HFFc6 (cell line): ENCODE measurements at places on chromosomes 11 and 22.
A peak's percentile ranks its signal among the peaks of the same experiment; 100 is the strongest.

DNA sequence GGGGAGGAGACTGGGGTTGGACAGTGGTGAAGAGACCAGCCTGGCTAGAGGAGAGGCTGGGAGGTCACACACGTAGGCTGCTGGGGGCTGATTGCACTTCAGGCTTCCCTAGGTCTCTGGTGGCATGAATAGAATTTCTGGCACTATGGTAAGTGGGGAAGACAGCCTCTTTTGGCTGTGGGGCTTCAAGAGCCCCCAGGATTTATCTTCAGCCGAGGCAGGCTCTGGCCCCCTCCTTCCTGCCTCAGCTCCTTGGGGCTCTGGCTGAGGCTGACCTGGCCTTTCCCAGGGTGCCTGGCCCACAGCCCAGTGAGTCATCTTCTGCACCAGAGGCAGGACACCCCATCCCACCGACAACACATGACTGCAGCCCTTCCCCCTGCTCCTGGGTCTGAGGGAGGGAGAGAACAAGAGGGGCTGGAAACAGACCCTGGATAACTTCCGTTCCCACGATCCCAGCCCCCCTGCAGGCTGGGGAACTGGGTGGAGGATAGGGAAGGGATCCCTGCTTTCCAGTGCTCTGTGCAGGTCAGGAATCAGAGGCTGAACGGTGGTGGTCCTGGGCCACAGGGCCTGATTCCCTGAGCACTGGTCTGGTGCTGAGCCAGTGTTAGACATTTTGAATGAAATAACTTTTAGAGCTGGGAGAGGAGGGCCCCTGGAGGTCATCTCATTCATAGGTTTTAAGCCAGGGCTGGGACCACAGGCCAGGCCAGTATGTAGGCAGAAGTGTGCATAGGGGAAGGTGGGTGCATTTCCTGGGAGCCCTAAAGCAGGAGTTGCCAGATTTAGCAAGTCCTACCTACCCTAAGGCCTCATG is 26.5 kb downstream of the ARHGEF17 start:
- peak; percentile 81 for DNase-seq

DNA sequence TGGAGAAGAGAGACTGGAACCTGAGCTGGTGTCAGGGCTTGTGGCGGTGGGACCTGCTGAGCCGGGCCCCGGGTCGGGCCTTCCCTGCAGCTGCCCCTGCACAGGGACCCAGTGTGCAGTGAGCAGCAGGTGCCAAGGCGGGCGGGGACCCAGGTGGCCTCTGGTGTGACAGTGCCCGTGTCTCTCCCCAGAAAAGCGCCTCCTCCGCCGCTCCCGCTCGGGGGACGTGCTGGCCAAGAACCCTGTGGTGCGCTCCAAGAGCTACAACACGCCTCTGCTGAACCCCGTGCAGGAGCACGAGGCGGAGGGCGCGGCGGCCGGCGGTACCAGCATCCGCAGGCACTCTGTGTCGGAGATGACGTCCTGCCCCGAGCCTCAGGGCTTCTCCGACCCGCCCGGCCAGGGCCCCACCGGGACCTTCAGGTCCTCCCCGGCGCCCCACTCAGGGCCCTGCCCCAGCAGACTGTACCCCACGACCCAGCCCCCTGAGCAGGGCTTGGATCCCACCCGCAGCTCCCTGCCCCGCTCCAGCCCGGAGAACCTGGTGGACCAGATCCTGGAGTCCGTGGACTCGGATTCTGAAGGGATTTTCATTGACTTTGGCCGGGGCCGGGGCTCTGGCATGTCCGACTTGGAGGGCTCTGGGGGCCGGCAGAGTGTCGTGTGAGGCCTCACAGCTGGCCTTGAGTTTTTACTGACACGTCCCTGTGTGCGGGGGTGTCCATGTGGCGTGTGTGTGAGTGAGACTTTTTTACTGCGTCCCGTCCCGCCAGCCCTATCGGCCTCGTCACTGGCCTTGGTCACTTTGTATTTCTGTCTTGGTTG is 15.6 kb upstream of the ARHGAP8 start:
- DNase-seq = no peak

GRCh38 chr11:128599729-128600128 is 12.4 kb upstream of the ETS1 start:
- DNase-seq = peak; percentile 79

DNA sequence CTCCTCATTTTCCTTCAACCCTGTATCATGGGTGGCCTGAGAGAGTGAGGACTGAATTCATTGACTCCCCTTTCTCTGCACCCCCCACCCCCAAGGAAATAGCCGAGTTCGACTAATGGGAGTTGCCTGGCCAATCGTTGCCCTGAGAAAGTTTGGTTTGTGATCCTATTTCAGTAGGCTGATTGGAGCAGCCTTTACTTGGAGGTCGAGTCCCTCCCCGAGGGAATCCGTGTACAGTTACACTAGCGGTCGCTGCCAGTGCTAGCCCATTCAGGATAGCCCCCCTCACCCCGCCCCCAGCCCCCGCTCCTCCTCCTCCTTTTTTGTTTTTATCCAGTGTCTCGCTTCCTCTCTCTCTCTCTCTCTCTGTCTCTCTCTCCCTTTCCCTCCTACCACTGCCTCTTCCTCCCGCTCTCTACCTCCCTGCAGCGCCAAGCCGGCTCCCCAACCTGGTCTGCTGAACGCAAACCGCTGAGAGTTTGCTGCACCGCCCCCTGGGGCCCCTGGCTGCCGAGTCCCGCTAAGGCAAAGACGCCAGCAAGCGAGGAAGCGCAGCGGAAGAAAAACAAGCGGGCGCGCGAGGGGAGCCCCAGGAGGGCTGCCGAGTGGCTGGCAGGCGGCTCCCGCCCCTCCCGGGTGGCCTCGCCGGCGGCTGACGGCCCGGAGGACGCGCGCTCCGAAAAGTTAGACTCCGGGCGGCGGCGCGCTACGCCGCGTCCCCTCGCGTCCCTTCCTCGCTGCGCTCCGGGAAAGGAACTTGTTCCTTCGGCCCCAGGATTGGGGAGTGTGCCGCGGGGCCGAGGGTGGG is at the start of gene GRAMD1B:
GRAMD1B (plus strand) TSS at position 357 of the 808 bp plus-strand sequence. CDS start 524 bp downstream, outside the sequence.
- peak; percentile 93 for DNase-seq

- DNase-seq = no peak
Measured at GRCh38 chr11:118202599-118203422, 22.0 kb downstream of the JAML start.

GRCh38 chr11:120842195-120842594 is 181.7 kb upstream of the TBCEL start:
- DNase-seq = no peak

DNA sequence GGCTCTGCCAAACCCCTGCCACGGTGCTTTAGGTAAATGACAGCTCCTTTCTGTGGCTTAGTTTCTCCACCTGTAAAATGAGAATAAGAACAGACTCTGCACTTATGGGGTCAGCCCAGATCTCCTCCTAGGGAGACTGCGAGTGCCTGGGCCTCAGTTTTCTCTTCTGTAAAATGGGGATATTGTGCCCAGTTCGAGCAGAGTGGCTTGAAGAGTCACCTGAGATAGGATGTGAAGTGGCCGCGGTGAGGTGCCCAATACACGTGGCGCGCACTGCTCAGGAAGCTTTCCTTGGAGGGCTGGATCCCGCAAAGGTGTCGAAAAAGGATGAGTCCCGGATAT is 473 bp upstream of the EMID1 start:
- no peak for DNase-seq

- DNase-seq = no peak
Measured at GRCh38 chr11:128470081-128470480, 117.3 kb downstream of the ETS1 start.

GRCh38 chr11:14500181-14500651 is 605 bp upstream of the COPB1 start:
- peak; percentile 52 for DNase-seq

DNA sequence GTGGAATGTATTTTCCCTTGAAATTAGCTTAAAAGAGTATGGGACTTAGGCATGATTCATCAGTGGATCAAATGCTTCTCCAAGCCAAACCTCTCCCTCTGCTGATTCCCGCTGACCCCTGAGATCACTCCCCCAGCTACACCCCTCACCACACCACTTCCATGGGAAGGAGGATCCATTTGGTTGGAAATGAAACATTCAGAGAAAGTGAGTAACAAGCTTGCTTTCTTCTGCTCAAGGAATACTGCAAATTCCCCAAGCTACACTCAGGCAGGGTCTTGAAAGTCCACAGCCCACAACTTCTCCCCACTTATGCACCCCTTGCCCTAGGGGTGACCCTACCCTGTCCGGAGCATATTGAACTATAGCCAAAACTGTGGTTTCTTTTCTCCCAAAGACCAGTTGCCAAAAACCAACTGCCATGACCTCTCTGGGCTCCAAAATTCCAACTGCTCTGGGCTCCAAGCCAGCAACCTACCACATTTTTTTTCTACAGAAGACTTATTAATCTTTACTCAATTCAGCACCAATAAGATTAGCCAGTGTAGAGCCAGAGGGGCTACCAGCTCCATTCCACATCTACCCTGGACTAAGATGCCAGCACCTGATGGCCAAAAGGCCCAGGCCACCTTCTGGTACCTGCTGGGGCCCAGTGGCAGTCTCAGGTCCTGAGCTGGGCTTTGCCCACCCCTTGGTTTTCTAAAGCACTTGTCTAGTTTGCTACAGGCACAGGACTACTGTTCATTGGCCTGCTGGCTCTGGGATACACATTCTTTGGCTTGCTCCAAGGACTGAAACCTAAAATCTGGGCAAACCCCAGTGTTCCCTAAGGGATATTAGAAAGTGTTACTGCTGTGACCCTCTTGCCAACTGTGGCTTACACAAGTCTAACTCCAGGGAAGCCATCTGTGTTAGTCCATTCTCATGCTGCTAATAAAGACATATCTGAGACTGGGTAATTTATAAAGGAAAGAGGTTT is 101.1 kb downstream of the MICAL3 start:
- DNase-seq = peak; percentile 72

DNA sequence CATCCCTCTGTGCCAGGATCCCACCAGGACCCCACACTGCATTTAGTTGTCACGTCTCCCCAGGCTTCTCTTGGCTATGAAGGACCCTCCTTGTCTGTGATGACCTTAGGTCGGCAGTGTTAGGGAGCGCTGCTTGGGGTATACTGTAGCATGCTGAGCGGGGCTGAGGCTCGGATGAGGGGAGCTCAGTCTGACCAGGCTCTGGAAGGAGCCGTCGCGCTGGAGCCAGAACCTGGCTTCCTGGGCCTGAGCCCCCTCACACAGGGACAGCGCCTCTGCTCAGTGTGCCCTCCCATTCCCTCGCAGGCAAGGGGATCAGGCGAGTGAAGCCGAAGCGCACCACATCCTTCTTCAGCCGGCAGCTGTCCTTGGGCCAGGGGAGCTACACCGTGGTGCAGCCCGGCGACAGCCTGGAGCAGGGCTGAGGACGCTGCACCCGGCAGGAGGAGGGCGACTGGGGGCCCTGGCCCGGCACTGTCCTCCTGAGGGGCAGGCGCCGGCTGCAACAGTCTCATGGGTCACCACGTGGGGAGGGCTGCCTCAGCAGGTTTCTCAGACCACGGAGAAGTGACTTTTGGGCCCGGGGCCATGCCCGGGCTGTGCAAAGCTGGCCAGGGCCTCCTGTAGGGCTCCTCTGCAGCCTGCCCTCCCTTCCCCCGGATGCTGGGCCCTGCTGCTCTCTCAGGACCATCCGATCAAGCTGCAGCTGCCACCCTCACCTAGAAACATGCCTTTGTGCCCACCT is 11.5 kb upstream of the NEAT1 start:
- DNase-seq = no peak

DNA sequence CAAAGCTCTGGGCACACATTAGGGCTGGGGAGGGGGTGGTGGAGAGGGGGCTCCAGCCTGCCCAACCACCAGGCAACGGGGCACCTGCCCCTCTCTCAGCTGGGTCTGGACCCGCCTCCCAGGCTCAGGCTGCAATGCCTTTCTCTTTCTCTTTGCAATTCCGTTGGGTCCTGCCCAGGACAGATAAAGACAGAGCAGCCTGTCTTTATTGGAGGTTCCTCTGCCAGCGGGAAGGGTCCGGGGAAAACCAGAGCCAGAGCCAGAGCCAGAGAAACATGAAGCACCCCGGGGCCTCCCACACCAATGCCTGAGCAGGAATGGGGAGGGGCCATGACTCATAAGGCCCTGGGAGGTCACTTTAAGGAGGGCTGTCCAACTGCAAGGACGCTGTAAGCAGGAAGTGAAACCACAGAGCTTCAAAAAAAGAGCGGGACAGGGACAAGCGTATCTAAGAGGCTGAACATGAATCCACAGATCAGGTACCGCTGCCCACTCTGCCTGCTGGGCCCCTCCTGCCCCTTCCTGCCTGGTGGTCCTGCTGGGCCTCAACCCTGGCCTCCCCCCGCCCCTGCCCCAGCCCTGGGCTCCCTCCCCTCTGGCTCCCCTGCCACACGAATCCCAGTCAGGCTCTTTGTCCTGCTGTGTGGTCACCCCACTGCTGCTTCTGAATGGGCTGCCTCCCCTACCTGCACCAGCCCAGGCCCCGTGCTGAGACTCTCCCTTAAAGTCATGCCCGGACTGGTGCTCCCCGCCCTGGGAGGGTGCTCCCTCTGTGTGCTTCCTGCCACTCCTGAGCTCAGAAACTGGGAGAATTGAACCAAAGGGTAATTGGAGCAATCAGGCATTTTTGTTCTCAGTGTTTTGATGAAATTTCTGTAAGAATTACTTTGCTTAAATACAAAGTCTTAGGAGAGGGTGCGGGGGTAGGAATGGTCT is at the start of gene APOBEC3B:
APOBEC3B (plus strand) TSS at position 356 of the 936 bp plus-strand sequence; CDS start at position 463, 107 bp downstream.
- DNase-seq = peak; percentile 92

DNA sequence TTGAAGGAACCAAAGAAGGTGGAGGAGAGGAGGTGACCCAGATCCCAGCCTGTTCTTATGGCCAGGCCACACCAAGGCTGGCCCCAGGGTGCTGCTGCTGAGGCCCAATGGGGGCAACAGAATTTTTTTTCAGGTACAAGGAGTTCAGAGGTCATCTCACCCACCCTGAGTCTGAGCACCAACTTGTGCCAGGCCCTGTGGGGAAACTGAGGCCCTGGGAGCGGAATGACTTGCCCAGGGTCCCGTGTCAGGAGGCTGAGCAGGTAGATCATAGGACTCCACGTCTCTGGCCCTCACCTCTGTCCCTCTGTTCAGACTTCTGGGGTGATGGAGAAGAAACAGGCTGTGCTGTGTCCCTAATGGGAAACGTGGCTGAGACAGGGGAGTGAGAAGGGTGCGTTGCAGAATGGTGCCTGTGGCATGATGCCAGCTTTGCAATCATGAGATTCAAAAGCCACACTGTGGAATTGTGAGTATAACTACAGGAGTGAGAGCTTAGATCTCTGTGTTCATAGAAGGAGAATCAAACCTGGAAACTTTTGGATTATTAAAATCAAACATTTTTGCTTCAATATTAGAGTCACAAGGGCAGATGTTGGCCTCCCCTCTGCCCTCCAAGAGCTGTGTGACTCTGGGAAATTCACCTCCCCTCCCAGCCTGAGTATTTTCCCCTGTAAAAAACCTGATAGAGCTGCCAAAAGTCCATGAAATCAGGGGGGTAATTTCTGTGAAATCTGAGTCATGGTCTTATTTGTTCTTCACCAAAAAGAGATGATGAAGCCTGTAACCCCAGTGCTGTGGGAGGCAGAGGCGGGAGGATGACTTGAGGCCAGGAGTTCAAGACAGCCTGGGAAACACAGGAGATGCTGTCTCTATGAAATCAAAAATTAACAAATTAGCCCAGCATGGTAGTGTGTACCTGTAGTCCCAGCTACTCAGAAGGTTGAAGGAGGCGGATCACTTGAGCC is 874 bp downstream of the APOL1 start:
- no peak for DNase-seq

DNA sequence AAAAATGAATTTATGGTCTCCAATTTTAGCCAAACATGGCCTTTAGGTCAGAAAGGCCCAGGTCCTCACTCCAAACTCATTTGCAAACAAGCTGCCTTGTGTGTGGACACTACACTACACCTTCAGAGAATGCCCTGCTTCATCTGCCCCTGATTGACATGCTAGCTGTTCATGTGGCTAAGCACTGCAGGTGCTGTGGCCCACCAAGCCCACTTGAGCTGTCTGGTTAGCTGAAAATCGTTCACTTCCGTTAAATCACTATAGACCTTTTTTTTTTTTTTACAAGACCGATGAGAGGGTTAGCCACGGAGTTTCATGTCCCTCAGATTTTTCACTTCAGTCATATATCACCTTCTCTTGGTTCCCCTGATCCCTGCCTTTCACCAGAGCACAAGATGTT is 39.3 kb downstream of the NF2 start:
- DNase-seq = no peak
